ENCODE measurements at places on chromosomes 16 and 17. TPM values are rescaled to one million over a fixed set of nuclear protein-coding genes. Genes with fewer than 3 reads are reported as not detected.

- no peak for DNase-seq
Observed at GRCh38 chr17:31461227-31461810, 69.8 kb downstream of the RAB11FIP4 start.

The CYBA gene
- total RNA-seq, result 85.6 TPM

- DNase-seq, result no peak
Observed at GRCh38 chr17:66691644-66692420, 143.1 kb upstream of the CACNG5 start.

The MSI2 gene
- total RNA-seq, result 19.5 TPM

- no peak for DNase-seq
Observed at GRCh38 chr16:81445966-81446906, 1.6 kb downstream of the CMIP start.
